ENCODE measurements at places on chromosomes 11 and 22.
A peak's percentile ranks its signal among the peaks of the same experiment; 100 is the strongest.

DNA sequence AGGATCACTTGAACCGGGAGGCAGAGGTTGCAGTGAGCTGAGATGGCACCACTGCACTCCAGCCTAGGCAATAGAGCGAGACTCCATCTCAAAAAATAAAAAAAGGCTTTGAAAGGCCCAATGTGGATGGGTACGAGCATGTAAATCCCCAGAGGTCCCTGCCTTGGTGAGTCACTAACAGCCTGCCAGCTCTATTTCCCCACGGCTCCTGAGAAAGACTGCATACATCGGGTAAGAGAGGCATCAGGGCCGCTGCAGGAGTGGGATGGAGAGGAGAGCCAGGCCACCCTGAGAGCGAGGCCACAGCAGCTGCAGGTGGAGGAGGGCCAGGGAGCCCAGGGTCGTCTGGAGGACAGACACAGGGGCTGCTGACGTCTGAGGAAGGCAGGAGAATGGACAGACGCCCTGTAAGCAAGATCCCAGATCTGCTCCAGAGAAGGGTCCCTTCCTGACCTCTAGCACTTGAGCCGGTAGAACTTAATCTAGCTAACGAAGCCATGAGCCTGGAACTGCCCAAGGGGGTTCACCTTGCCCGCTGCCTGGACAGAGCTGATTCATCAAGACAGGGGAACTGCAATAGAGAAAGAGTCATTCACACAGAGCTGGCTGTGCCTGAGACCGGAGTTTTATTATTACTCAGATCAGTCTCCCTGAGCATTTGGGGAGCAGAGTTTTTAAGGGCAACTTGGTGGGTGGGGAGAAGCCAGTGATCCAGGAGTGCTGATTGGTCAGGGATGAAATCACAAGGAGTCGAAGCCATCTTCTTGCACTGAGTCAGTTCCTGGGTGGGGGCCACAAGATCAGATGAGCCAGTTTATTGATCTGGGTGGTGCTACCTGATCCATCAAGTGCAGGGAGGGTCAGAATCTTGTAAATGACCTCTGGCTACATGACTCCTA is 5.1 kb upstream of the KRTAP5-9 start:
- no peak for DNase-seq

DNA sequence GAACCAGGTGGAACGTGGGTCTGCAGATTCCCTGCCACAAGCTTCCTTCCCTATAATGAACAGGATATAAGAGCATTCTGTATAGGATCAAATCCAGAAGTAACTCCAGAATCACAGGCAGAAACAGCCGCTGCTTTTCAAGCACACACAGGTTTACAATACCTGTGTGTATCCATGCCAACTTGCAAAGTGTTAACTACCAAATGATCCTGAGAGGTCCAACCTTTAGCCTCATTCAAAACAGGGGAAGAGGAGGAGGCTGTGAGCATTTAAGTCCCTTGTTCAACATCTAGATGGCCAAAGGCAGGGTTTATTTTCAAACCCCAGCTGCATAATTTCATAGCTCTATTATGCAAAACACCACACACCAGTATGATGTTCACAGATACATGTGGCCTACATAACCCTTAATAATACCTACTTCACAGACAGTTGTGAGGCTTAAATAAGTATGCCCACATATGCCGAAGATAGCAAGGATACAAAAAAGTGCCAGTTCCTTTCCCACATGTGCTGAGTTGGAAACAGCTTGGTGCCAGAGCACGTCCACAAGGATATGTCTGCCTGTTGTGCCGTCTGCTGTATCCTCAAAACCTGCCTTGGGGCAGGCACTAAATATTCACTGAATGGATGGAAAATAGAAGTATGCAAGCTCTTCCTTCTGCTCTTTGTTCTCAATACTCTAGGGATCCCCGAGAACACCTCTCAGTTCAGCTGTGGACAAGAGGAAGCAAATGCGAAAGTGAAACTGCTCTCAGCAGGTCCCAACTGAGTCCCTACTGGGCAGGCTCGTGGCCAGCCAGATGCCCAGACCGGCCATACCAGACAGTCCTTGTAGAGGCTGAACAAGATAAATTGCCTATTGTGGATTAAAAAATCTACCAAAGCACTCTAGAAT is 66.8 kb downstream of the LARGE1 start:
- DNase-seq = peak; percentile 26

- no peak for DNase-seq
Observed at GRCh38 chr11:78659326-78660270, 84.9 kb upstream of the NARS2 start.

- DNase-seq = no peak
Observed at GRCh38 chr11:119765628-119766027, 36.6 kb upstream of the NECTIN1 start.

DNA sequence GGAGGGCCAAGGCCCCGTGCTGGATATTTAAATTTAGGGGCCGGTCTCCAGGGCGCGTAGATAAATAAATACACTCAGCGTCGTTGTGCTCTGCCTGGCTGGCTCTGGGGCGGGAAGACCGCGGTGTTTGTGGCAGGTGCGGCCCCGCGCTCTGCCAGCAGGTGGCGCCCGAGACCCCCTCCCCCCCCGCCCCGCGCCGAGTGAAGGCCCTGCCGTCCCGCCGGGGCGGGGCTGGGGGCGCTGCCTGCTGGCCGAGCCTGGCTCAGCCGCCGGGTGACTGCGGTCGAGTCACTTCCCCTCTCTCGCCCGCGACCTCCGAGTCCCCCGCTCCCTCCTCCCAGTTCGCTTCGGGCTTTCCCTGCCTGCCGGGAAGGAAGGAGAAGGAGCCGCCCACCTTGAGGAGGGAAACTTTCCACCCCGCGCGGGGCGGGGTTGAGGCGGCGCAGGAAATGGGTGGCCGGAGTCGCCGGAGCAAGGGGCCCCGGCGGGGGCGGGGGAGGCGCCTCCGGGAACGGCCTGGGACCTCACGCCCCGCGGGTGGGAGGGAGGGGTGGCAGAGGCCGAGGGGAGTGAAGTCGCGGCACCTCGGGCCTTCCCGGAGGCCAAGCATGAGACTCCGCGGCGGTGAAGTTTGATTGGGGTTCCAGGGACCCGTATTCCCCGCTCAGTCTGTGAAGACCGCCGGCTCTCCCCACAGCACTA is 1.6 kb upstream of the EHBP1L1 start:
- peak; percentile 98 for DNase-seq

DNA sequence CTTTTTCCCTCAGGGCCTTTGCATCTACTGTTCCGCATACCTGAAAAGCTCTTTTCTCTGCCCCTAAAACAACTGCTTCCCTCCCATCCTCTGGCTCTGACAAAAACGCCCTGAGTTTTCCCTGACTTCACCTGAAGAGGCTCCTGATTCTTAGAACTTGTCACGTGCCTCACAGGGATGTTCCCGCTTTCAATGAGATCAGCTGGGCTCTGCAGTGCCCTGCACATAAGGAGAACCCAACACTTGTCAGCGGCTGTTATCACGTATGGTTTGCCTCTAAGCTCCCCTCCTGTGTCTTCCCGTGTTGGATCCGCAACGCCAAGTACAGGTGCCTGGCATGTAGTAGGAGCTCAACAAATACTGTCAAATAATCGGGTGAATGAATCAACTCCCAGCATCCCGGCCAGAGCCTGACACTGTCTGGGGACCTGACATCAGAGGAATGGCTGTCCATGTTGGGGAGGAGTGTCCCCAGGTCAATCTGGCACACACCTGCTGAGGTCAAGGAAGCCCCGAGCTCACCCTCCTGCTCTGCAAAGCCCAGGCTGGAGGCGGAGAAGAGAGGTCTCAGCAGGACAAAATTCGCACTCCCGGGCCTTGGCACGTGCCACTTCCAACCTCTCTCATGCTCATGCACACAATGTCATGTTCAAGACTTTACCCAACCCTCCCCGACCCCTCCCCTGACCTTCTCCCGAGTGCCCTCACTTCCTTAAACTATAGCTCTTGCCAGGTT is 4.2 kb upstream of the GRK2 start:
- no peak for DNase-seq

DNA sequence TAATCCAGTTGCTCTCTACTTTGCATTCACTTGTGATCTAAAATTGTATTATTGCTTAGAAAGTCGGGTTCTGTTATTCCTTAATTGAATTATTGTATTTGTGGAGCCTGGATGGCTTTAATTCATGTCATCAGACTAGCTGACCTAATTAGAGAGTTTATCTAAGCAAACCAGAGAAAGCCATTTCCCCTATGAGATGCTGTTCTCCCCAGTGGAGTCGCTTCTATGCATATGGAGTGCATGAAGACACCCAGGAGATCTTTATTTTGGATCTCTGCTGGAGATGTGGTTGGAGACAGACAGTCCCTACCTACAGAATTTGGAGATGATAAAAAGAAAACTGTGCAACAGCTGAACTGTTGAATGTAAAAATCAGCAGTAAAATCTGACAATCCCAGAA is 45.2 kb upstream of the MYO18B start:
- no peak for DNase-seq

GRCh38 chr11:77851503-77851902 is 30.6 kb downstream of the AAMDC start:
- DNase-seq = no peak

DNA sequence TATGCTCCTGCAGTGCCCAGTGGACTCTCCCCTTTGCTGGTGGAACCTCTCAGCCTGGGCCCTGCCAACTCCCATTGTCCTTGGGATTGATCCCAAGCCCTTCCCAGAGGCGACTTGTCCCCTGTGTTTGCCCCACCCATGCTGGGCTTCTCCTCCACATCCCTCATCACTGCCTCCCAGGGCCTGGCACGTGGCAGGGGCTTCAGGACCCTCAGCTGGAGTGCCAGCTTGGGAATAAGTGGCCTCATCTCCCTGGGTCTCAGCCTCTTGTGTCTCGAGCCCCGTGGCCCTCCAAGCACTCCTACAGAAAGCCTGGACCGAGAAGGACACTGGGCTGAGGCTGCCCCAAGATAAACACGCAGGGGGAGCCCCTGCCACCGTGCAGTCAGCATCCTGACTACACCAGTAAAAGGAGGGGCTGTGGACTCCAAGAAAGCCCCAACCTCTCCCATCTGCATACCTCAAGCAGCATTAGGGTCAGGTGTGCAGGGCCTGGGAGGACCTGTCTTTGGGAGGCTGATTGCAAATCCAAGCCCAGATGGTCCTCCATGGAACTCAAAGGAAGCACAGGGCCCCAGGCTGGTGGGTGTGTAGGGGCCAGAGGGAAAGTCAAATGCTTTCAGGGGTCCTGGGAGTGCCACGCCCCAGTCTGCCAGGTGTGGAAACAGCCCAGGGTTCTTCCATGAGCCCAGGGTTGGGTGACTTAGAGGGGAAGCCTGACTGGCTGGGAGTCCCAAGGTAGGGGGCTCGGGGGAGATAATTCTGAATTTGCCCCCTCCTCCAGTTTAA is 9.5 kb upstream of the GNAZ start:
- no peak for DNase-seq

DNA sequence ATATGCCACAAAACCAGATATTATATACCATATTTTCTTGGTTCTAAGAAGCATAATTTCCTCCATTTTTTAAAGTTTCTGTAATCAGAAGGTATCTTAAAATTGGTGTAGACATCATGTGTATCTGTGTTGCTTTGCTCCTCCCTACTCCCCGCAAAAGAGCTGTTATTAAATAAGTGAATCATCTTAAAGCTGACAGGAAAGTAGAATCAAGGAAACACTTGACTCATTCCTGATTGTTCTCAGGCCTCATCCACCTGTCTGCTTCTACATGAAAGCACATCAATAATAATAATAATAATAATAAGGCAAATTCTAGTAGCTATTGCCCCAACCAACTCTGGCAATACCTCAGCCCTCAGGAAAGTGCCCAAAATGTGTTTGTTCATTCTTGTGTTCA is 26.2 kb upstream of the GUCY1A2 start:
- DNase-seq = no peak

DNA sequence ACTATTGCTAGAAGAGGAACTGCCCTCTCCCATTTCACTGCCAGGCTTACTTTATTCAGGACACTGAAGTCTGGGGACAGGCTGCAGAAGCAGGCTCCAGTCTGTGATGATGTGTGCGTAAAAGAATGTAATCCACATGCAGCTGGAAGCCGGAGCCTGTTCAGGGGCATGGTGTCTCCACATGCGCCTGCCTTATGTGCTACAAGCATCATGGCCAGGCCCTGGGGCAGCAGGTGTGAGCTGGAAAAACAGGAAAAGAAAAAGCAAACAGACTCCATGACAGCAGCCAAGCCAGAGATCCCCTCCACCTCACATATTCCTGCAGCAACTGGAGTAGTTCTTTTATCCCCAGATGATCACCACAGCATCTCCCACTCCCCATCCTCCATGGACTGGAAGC is 33.4 kb downstream of the ARFGAP2 start:
- DNase-seq = no peak

- no peak for DNase-seq
Observed at GRCh38 chr22:38167988-38168407, 13.6 kb downstream of the PLA2G6 start.

DNA sequence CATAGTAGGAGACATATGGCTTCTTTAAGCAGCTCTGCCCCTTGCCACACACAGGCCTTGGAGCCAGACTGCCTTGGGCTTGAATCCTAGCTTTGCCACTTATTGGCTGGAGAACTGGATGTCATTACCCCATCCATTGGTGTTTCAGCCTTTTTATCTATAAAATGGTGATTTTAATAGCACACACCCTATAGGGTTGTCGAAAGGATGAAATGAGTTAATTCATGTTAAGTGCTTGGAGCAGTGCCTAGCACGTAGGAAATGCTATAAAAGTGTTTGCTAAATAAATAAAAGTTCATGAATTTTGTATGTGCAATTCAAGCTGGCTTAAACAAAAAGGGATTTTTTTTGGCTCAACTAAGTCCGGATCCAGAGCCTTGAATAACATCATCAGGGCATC is 120.7 kb downstream of the TIMP3 start:
- DNase-seq = no peak

DNA sequence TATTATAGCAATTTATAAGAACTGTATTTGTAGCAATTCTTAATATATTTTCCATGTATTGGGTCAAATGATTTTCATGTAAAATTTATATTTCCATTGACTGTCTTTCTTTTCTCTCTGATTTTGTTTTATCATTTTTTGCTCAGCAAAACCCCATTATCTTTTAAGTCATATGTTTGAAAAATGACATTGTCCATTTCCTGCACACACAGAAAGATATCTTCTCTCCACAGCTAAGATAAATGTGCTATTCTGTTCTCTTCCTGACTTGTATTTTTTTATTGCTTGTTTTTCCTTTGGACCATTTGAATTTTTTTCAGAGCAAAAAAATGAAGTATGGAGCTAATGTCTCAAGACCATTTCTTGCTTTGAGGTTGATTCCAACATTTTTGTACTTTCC is 6.3 kb upstream of the LRRC55 start:
- no peak for DNase-seq

All from KBM-7 (cell line).